ENCODE measurements at places on chromosomes 4 and X. TPM values are rescaled to one million over a fixed set of nuclear protein-coding genes. Genes with fewer than 3 reads are reported as not detected.

The TDO2 gene
- polyA plus RNA-seq = not detected

GRCh38 chr4:140116442-140117104 is 37.4 kb downstream of the MAML3 start:
- H3K27ac ChIP-seq = no peak overlapping the region
- H3K4me3 ChIP-seq = no peak overlapping the region
- no peaks in the 10 kb centered on the region for H3K36me3 ChIP-seq
- H3K4me1 ChIP-seq = peaks cover 6% of the 10 kb centered on the region
- DNase-seq = no peak

The LRRC66 gene
- 1.3 TPM for polyA plus RNA-seq

GRCh38 chr4:144291164-144291563 is 150.6 kb upstream of the GYPA start:
- H3K27me3 ChIP-seq = no peaks in the 10 kb centered on the region
- no peak overlapping the region for H3K4me3 ChIP-seq
- H3K4me1 ChIP-seq = no peaks in the 10 kb centered on the region
- DNase-seq = no peak

GRCh38 chr4:32429151-32429550 is 1709.0 kb downstream of the PCDH7 start:
- no peak overlapping the region for H3K4me3 ChIP-seq
- no peaks in the 10 kb centered on the region for H3K36me3 ChIP-seq
- no peaks in the 10 kb centered on the region for H3K27me3 ChIP-seq

The BTK gene
- 0.47 TPM for polyA plus RNA-seq

DNA sequence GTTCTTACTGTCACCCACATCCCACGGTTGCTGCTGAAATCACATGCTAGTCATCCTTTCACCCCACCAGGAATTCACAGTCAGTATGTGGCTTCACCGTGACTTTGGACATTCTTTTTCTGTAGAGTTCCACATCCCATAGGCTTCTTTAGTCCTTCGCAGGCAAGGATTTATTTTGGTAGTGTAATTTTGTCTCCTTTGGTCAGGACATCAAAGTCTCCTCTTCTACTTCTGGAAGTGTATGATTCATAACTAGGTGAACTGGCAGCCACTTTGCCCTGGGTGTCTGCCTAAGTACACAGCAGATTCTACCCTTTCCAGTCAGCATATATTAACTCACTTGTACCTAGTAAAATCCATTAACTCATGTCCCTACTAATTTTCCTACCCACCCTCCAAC is 38.3 kb upstream of the MMAA start:
- H3K4me3 ChIP-seq = no peak overlapping the region
- no peak overlapping the region for H3K27ac ChIP-seq
- no peaks in the 10 kb centered on the region for H3K4me1 ChIP-seq
- no peaks in the 10 kb centered on the region for H3K36me3 ChIP-seq

GRCh38 chr4:108702960-108703359 is 52.6 kb downstream of the OSTC start:
- H3K27me3 ChIP-seq = no peaks in the 10 kb centered on the region
- H3K36me3 ChIP-seq = no peaks in the 10 kb centered on the region
- no peak for DNase-seq
- no peak overlapping the region for H3K4me3 ChIP-seq
- no peak overlapping the region for H3K27ac ChIP-seq

DNA sequence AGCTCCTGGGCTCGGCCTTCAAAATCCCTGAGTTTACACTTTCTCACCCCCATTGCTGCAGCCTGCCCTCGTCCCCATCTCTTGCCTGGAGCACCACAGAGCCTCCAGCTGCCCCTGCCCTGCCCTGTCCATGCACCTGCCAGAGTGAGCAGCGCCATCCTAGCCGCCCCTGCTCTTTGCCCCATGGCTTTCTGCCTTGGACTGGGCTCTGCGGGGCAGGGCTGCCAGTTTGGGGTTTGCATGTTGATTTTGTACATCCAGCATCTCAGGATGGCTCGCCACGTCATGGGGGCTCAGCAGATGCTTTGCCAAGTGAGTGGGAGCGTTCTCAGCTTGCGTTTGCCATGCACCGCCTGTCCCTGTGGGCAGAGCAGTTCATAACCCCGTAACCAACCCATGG is 67.1 kb upstream of the HGFAC start:
- H3K27me3 ChIP-seq = no peaks in the 10 kb centered on the region
- H3K4me1 ChIP-seq = peaks cover 7% of the 10 kb centered on the region
- no peak overlapping the region for H3K4me3 ChIP-seq
- no peak overlapping the region for H3K27ac ChIP-seq
- no peak for DNase-seq

- no peak for DNase-seq
- H3K27me3 ChIP-seq = no peaks in the 10 kb centered on the region
- H3K27ac ChIP-seq = no peak overlapping the region
Measured at GRCh38 chr4:72352711-72353110, 216.3 kb downstream of the ADAMTS3 start.

- H3K4me3 ChIP-seq = no peak overlapping the region
- H3K27me3 ChIP-seq = peaks cover 13% of the 10 kb centered on the region
- H3K36me3 ChIP-seq = no peaks in the 10 kb centered on the region
- no peak overlapping the region for H3K27ac ChIP-seq
Measured at GRCh38 chrX:102985192-102985591, 48.1 kb downstream of the RAB40AL start.

DNA sequence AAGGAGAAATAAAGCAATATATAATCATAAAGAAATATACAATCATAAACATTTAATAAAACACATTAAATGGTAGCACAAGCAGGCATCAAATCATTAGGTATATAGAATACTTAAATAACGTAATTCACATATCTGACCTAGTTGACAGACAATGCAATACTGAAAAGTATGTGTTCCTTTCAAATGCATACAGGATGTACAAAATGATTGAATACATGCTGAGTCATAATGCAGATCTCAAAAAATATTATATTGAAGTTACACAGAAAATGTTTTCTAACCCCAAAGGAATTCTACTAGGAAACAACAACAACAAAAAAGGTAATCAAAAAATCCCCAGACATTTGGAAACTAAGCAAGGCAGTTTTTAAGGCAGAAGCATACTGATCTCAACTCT is 1072.0 kb upstream of the INTU start:
- no peaks in the 10 kb centered on the region for H3K27me3 ChIP-seq
- H3K4me3 ChIP-seq = no peak overlapping the region
- H3K4me1 ChIP-seq = no peaks in the 10 kb centered on the region
- no peak for DNase-seq
- H3K36me3 ChIP-seq = no peaks in the 10 kb centered on the region

DNA sequence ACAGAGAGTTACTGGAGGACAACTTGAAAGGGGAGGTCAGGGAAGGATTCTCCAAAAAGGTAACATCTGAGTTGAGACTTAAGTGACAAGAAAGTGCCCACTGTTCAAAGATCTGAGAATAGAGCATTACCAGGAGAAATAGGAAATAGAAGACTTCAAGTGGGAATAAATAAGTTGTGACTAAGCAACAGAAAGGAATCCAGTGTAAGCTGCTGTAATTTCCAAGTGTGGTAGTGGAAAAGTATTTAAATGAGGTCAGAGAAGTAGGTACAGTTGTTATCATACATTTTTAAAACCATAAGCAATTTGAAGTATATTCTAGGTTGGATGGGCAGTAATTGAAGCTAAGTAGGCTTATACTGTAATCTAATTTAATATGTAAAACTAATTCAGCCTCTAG is 211.9 kb downstream of the FBXO8 start:
- no peak overlapping the region for H3K4me3 ChIP-seq
- H3K4me1 ChIP-seq = no peaks in the 10 kb centered on the region

GRCh38 chr4:111631215-111631999 is 513.8 kb upstream of the FAM241A start:
- no peak overlapping the region for H3K27ac ChIP-seq
- no peak overlapping the region for H3K4me3 ChIP-seq
- DNase-seq = no peak
- no peaks in the 10 kb centered on the region for H3K36me3 ChIP-seq
- no peaks in the 10 kb centered on the region for H3K4me1 ChIP-seq
- no peaks in the 10 kb centered on the region for H3K27me3 ChIP-seq

DNA sequence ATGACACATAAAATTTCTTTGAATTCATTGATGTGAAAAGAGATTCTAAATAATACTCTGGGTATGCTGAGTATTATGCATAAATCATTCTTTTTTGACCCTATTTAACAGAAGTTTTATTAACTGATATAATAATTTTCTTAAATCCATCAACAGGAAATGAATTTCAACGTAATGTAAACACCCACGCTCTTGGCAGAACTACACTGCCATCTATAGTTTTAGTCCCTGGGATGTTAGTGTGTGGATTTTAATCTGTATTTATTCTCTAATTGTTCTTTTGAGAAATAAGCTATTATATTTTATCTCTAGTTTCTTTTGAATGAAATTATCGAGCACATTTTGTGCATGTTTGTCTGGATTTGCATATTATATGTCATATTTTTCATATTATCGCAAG is 666.8 kb upstream of the NDST4 start:
- no peak overlapping the region for H3K4me3 ChIP-seq
- H3K4me1 ChIP-seq = no peaks in the 10 kb centered on the region
- no peaks in the 10 kb centered on the region for H3K36me3 ChIP-seq

- H3K27ac ChIP-seq = no peak overlapping the region
- H3K4me1 ChIP-seq = peaks cover 3% of the 10 kb centered on the region
- H3K4me3 ChIP-seq = no peak overlapping the region
Measured at GRCh38 chr4:83112231-83112630, 2.3 kb downstream of the PLAC8 start.

The SOD3 gene
- 2.6 TPM for polyA plus RNA-seq

GRCh38 chr4:163042306-163042705 is 124.4 kb downstream of the NAF1 start:
- H3K4me3 ChIP-seq = no peak overlapping the region
- H3K27me3 ChIP-seq = no peaks in the 10 kb centered on the region
- DNase-seq = no peak
- H3K4me1 ChIP-seq = no peaks in the 10 kb centered on the region

The ENAM gene
- 0.65 TPM for polyA plus RNA-seq

GRCh38 chr4:107392951-107393350 is 327.1 kb downstream of the PAPSS1 start:
- H3K27me3 ChIP-seq = no peaks in the 10 kb centered on the region
- peak; percentile 66 for DNase-seq
- no peak overlapping the region for H3K4me3 ChIP-seq
- H3K36me3 ChIP-seq = no peaks in the 10 kb centered on the region

The JAKMIP1 gene
- polyA plus RNA-seq = not detected

The AADAT gene
- polyA plus RNA-seq = 0.92 TPM

- H3K27me3 ChIP-seq = no peaks in the 10 kb centered on the region
- H3K4me1 ChIP-seq = peaks cover 10% of the 10 kb centered on the region
- H3K36me3 ChIP-seq = no peaks in the 10 kb centered on the region
- peak overlapping the region; percentile 9 for H3K4me3 ChIP-seq
- no peak overlapping the region for H3K27ac ChIP-seq
Measured at GRCh38 chrX:155745792-155746191, 133.0 kb upstream of the TMLHE start.

DNA sequence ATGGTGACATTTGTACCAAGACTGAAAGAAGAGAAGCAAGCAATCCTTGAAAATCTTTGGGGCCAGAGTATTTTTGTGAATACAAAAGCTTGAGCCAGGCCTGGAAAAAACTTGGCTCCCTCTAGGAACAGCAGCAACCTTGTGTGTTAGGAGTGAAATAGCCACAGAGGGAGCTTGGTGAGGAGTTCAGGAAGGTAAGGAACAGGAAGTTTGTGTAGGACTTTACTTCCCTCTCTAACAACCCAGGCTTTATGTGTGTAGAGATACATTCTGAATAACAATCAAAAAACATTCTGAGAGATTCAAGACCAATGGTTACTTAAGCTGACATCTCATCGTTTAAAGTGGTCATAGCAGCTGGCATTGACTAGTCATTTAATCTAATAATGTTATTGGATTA is 668.5 kb downstream of the PCDH18 start:
- no peaks in the 10 kb centered on the region for H3K27me3 ChIP-seq
- no peak overlapping the region for H3K27ac ChIP-seq
- no peaks in the 10 kb centered on the region for H3K36me3 ChIP-seq
- peaks cover 5% of the 10 kb centered on the region for H3K4me1 ChIP-seq
- DNase-seq = no peak

The MAGEA9B gene
- not detected for polyA plus RNA-seq

The SASH3 gene
- polyA plus RNA-seq = 1.1 TPM

DNA sequence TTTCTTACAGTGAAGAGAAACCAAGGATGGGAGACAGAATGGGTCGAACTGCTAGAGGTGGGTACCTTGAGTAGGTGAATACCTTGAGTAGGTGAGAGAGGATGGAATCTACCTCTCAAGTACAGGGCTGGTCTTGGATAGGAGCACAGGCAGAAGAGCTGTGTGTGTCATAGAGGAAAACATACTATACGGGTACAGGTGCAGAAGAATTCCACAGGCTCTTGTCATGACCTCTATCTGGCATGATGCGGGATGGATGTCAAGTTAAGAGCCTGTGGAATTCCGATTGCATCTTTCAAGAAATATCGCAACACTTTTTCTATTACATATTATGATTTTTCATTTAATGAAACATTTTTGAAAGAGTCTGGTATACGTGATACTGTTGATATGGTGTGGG is 18.0 kb upstream of the OCIAD1 start:
- DNase-seq = no peak
- no peaks in the 10 kb centered on the region for H3K27me3 ChIP-seq
- H3K36me3 ChIP-seq = no peaks in the 10 kb centered on the region
- H3K4me3 ChIP-seq = no peak overlapping the region

DNA sequence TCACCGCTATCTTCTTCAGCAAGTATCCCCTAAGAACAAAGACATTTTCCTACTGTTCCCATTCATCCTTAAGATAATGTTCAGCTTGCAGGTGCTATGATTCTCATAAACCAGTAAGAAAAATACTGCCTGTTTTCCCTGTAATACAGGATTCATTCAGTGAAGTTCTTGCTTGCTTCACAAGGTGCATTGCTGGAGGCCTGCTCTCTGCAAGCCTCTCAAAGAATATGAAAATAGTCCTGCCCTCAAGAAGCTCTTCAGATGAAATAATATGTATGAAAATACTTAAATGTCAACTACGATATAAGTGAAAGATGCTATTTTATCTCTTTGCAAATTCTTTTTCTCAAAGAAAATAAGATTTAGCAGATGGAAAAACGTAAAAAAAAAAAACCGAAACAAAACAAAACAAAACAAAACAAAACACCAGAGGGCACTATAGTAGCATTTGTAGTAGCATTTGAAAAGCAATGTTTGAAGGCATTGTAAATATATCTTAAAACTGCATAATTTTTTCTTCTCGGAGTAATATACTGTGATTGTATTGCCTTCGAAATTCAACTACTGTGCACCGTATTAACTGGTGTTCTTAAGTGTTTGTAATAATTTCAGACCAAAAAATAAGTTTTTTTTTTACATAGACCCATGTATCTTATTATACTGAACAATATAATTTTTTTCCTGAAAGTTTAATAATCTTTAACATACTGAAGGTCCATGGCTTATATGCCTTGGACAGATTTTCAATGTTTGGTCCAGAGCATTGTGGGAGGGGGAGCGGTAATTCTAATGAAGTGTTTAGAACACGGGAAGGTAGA is 26.0 kb downstream of the ADH4 start:
- no peaks in the 10 kb centered on the region for H3K36me3 ChIP-seq
- no peak overlapping the region for H3K27ac ChIP-seq
- DNase-seq = no peak
- no peaks in the 10 kb centered on the region for H3K4me1 ChIP-seq
